ENCODE measurements at places on chromosomes 3 and 15.

DNA sequence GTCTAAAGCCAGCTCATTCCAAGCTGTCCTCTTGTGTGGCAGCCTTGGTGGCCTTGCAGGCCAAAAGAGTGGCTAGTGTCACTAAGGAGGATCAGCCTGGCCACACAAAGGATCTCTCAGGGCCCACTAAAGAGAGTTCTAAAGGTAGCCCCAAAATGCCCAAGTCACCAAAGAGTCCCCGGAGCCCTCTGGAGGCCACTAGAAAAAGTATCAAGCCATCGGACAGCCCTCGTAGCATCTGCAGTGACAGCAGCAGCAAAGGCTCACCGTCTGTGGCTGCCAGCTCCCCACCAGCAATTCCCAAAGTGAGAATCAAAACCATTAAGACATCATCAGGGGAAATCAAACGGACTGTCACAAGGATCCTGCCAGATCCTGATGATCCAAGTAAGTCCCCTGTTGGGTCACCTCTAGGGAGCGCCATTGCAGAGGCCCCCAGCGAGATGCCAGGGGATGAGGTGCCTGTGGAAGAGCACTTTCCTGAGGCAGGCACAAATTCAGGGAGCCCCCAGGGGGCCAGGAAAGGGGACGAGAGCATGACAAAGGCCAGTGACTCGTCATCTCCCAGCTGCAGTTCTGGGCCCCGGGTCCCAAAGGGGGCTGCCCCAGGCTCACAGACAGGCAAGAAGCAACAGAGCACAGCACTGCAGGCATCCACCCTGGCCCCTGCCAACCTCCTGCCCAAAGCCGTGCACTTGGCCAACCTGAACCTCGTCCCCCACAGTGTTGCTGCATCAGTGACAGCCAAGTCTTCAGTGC is 33.5 kb upstream of the ALPK3 start:
- DNase-seq = no peak

DNA sequence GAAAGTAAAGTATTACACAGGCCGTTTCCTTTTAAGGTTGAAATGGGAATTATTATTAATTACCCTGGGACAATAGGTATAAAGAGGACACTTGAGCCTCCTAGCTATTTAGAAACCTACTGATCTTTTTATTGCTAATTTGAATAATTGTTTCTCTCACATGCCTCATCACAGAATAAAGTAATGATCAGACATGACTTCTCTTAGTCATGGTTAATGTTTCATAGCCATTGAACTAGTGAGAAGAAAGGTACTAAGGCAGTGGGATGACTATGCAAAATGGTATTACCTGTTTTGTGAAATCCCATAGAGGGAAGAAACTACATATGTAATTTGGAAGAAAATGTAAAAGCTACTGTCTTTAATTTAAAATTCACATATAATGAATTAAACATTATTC is 85.6 kb downstream of the EPHA6 start:
- DNase-seq = no peak

DNA sequence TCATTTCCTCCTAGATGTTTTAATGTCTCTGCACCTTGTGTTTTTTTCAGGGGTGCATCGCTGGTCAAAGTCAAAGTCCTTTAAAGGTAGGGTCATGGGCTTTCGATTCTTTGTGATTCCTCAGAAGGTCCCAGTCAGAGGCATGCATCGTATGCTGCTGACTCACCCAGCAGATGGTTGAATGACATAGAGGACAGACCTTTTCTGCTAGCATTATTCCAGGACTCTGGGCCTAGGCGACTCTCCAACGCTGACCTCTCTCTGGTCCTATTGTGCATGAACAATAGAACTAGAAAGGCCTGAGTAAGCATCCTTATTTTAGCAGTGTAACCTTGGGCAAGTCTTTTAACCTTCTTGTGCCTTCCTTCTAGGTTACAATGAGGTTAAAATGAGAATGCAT is 75.9 kb downstream of the DGKG start:
- no peak for DNase-seq

GRCh38 chr3:7238565-7239295 is 377.8 kb downstream of the GRM7 start:
- DNase-seq = no peak

DNA sequence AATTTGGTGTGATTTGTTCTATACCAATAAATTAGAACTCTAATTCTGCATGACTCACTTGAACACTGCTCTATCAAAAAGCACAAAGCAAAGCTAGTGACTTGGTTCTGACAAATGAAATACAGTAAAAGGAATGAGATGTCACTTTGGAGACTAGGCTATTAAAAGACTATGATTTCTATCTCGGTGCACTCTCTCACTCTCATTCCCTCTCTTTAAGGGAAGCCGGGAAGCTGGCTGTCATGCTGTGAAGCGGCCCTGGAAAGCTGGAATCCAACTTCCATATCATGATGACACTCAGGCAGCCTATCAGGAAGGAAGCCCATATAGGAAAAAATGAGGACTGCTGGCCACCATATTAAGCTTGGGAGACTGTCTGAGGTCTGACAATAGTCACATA is 590.1 kb upstream of the CBLB start:
- DNase-seq = no peak

- no peak for DNase-seq
These were observed 141.5 kb upstream of the EIF1B start for GRCh38 chr3:40167958-40168357.

DNA sequence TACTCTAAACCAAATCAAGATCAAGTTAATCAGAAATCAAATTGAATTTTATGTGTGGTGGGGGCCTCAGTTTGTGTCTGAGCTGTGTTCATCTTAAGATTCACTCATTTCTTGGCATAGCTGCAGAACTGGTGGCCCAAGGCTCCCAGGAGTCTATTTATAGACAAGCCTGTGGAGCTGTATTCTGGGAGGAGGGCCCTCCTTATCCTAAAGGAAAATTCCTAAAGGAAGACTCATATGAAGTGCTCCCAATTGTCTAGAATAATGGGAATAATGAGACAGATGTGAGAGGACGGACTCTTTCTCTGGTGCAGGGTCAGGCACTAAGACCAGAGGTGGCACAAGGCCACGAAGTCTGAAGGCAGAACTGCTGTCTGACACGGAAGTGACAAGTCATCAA is 38.9 kb downstream of the C3orf85 start:
- DNase-seq = no peak

- no peak for DNase-seq
These were observed 3.0 kb downstream of the CHRNA7 start for GRCh38 chr15:32033186-32033890.

DNA sequence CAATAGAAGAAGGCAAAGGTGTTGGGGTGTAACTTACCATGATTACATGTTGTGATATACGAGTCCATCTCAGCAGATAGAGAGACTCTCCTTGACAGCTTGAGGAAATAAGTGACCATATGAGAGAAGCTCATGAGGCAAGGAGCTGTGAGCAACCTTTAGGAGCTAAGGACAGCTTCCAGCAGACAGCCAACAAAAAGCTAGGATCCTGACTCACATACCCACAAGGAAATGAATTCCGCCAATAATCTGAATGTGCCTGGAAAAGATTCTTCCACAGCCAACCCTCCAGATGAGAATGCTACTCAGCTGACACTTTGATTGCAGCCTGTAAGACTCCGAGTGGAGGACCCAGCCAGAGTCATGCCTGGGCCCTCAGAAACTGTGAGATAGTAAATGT is 339.6 kb upstream of the TPRG1 start:
- no peak for DNase-seq

GRCh38 chr15:59268168-59268851 is 61.7 kb downstream of the LDHAL6B start:
- DNase-seq = no peak

DNA sequence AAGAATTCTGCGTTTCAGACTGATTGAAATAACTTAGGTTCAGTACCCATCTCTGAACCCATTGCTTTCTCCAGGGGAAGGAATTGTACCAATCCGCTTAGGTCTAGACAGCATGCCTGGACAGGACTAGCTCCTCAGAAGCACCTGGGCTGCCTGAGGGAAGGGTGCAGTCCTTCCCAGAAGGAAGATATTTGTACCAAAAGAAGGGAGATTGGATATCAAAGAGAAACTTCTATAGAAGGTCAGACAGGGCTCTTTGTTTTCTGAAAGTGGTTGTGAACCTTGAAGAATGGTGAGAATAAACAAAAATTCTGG is 133.8 kb upstream of the LRTM1 start:
- no peak for DNase-seq

- no peak for DNase-seq
These were observed 15.8 kb upstream of the TRH start for GRCh38 chr3:129958755-129959154.

- DNase-seq = no peak
These were observed 794.9 kb downstream of the NTRK3 start for GRCh38 chr15:87461631-87462030.

DNA sequence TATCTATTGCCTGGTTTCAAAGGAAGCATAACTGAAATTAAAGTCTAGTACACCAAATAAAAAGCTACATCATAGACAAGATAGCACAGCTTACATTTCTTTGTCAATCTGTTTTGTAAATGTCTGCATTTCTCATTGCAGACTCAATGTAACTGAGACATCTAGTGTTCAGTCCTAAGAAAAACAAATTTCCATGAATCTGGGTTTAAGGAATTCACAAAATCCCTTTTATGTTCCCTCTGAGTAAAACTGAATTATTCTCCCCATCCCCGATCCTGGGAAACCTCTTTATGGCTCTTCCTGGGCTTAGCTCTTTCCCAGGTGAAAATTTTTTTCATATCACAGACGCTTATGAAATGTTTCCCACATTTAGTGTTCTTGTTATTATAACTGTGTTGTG is 21.6 kb upstream of the RASA2 start:
- no peak for DNase-seq

- DNase-seq = peak; percentile 71
These were observed 11.9 kb downstream of the GABRR3 start for GRCh38 chr3:98022978-98023820.

- no peak for DNase-seq
These were observed 372.6 kb downstream of the VPS13C start for GRCh38 chr15:61687651-61688050.

- DNase-seq = no peak
These were observed 133.6 kb downstream of the PLD1 start for GRCh38 chr3:171676601-171677175.

DNA sequence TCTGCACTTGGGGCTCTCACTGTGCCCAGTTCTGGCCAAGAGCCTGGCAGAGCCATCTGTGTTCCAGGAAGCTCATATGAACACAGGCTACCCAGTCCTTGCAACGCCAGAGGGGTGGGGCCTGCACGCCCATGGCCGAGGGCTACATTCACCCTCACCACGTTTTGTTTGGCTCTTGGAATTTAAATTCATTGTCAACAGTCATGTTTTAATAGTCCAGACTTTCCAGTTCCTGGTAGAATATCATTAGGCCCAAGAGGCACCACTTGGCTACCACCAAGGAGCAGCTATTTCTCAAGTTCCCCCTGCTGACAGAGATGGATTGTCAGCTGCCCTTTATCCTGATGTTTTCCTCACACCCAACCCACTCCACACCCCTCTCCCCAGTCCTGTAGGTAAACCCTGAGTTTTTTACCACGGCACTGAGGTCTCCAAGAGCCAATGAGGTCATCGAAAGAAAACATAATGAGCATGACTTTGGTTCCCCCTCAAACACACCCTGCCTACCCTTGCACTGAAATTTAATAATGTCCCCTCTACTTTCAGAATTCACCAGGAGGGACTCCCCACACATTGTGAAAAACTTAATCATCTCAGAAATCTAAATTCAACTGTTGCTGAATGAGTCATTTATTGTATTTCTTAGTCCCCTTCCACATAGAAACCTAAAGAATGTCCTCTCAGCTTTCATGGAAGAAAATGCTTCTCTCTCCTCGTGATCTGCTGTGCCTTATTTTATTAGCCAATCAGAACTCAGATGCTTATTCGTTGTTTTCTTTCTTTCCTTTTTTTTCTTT is 125.1 kb downstream of the SHQ1 start:
- DNase-seq = no peak

DNA sequence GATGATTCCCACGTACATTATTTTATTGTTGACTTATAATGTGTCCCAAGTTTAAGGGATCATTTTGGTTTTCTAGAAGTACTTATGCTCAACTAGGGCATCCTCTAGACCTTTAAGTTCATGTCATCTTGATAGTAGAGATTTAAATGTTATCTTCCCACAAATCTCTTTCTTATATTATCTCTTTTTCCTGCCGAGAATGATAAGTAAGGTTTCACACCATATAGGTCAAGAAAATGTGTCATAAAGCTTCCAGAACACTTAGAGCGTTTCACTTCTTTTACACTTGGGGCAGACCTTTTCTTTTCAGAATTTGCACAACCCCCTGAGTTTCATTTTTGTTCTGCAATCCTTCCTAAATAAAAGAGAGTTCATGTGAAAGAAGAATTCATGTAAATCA is 142.0 kb upstream of the CBLB start:
- no peak for DNase-seq

- no peak for DNase-seq
These were observed 25.7 kb downstream of the KLF13 start for GRCh38 chr15:31352339-31352751.

GRCh38 chr15:26295336-26296085 is 432.4 kb upstream of the ATP10A start:
- no peak for DNase-seq

DNA sequence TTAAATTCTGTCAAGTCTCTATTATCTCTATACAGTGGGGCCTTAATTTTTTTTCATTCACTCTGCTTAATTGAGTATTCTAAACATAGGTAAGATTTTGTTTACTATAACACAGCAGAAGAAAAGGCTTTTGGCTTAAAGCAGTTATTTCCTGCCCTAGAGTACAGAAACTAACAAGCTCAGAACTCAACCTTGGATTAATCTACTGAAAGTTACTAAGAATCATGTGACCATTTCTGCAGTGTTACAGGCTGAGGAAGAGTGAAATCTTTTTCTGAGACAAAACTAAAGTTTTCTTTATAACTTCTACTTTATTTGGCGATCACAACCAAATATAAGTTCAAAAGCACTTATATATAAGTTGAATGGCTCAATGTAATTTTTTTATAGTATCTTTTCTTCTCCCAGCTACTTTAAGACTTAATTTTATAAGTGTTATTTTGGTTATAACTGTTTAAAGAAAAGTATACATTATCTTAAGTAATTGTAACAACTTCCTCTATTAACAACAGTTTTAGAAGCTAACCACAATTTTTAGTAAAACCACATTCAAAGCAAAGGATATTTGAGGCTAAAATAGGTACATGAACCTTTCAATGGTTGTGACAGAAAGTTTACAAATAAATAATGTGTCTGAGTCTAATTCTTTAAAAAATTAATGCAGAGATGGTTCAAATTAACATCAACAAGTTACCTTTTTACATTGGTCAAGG is 240.6 kb upstream of the NAALADL2 start:
- DNase-seq = no peak

GRCh38 chr15:77974098-77974414 is 103.5 kb downstream of the TBC1D2B start:
- no peak for DNase-seq

DNA sequence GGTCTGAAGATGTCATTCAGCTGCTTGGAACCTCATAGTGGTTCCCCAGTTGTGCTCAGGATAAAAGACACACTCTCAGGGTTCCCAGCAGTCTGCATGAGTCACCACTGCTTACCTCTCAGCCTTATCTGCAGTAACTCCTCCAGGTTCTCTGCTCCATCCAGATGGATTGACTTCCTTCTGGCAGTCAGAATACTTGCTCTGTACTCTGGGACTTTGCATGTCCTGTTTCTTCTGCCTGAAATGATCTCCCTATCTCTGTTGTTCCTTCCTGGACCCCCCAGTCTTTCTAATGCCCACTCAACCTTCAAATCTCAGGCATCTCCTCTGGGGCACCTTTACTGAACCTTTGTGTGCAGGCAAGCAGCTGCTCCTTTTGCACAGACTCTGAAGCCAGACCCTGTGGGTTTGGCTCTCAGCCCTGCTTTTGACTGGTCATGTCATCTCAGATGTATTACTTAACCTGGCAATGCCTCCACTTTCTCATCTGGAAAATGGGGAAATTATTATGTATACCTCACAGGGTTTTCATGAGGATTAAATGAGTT is 38.4 kb downstream of the ITPR1 start:
- no peak for DNase-seq

- DNase-seq = no peak
These were observed 348.4 kb upstream of the THBS1 start for GRCh38 chr15:39232512-39232911.
